H4 (cell line): ENCODE measurements at places on chromosomes 4 and X. TPM values are rescaled to one million over a fixed set of nuclear protein-coding genes. Genes with fewer than 3 reads are reported as not detected.

USP26 gene
- not detected in 2 replicates for total RNA-seq

HCCS gene
- 19.9 and 38.1 TPM in 2 replicates for total RNA-seq

HMGN5 gene
- total RNA-seq = 0.97 and 5.8 TPM in 2 replicates

ADH1A gene
- not detected in 2 replicates for total RNA-seq

HTRA3 gene
- total RNA-seq = 6.7 and 9.6 TPM in 2 replicates

SLIT2 gene
- 3.4 and 9.1 TPM in 2 replicates for total RNA-seq

BEND2 gene
- not detected in 2 replicates for total RNA-seq

ENPP6 gene
- not detected in 2 replicates for total RNA-seq

VCX2 gene
- total RNA-seq = 0.29 and 3.2 TPM in 2 replicates

VEGFD gene
- total RNA-seq = 0.23 and 0.86 TPM in 2 replicates
